ENCODE measurements at places on chromosomes 11 and 22.

- DNase-seq = peak; percentile 24
Observed at GRCh38 chr11:6201481-6201880, 2.5 kb downstream of the OR52W1 start.

- peak; percentile 32 for DNase-seq
Observed at GRCh38 chr11:66851698-66852465, 5.0 kb upstream of the LRFN4 start.

GRCh38 chr11:117723277-117724024 is 73.6 kb downstream of the DSCAML1 start:
- DNase-seq = no peak

- DNase-seq = no peak
Observed at GRCh38 chr22:31098632-31099110, 8.7 kb downstream of the SELENOM start.

- no peak for DNase-seq
Observed at GRCh38 chr11:47071791-47072261, 104.9 kb downstream of the ARFGAP2 start.
